ENCODE measurements at places on chromosomes 3 and 15.
A peak's percentile ranks its signal among the peaks of the same experiment; 100 is the strongest.

DNA sequence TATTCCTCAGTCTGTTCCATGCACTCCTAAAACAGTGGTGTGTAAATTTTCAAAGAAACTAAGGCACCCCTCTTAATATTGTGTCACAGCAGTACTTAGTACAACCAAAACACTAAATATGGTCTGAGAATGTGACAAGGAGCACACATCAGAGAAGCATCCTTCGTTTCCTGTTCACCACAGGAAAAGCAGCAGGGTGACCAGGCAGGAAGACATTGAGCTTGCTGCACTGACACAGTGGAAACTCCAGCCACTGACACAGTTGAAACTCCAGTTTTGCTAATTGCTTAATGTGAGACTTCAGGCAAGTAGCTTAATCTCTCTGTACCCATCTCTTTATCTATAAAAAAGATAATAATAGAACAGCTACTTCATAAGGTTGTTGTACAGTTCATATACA, 353.0 kb upstream of the RORA start:
- no peak for DNase-seq

DNA sequence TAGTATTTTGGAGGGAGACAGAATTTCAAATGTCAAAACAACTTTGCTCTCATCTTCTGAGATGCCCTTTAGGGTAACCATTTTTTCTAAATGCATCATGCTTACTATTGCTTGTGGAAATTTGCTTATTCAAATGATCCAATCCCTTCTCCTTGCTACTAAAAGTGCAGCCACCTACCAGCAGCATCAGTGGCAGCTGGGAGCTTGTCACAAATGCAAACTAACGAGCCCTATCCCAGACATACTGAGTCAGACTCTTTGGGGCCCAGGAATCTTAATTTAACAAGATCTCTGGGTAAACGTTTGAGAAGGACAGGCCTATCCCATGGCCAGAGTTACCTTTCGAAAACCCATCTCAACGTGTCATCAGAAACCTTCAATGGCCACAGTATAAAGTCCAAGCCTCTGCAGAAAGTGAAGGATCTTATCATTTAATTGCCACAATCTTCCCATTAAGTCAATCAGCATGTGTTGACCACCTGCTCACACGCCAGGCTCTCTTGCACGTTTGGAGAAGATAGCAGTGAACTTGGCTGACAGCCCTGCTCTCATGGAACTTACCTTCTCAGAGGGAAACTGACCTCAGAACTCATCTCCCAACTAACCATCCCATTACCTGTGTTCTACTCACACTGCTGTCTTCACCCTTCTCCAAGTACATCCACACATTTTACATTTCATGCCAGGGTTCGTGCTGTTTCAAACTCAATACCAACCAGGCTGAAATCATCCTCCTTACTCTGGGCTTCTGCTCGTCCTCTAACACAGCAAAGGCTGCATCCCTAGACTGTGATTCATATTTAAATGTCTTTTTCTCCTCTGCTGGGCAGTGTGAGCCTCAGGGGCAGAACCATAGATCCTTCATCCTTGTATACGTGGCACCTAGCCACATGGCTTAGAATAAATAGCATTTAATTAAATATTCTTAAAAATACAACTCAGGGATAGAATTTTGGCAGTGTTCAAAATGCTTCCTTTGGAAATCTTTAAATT, 24.8 kb upstream of the VGLL4 start:
- DNase-seq, result no peak

- DNase-seq, result no peak
Measured at GRCh38 chr3:126450219-126450618, 25.5 kb downstream of the ZXDC start.

- DNase-seq, result no peak
Measured at GRCh38 chr3:71754610-71755253, 1.1 kb downstream of the GPR27 start.

- DNase-seq, result no peak
Measured at GRCh38 chr3:46001178-46001577, 5.6 kb upstream of the FYCO1 start.

GRCh38 chr3:105999856-106000255, 131.0 kb upstream of the CBLB start:
- no peak for DNase-seq

GRCh38 chr3:194198938-194199337, 63.0 kb downstream of the HES1 start:
- no peak for DNase-seq

DNA sequence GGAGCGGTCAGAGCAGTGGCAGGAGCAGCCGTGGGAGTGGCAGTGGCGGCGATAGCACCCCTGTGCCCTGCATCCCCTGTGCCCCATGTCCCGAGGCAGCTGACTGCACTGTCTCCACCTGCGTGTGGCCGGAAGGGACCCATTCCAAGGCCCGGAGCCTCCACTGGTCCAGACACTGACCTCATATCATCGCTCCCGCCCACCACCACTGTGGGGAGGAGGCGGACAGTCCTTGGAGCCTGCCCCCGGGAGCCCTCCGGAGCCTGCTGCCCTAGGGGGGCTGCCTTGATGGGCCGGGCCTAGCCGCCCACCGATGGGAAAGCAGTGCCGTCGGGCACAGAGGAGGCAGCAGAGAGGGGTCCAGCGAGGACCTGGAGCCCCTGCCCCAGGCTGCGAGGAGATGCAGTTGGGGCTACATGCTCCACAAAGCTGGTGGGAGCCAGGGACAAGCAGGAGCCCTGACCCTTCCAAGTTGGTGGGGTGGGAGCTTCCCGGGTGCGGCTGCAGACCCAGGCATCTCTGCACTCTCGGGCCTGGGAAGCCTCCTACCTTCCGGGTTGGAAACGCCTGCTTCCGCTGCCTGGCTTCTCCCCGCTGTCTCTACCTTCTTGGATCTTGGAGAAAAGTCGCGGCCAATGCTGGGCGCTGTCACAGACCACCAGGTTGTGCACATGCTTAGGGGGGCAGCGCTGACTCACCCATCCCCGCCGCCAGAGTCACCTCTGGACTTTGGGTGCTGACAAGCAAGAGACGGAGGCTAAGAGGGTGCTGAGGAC, 283.2 kb upstream of the ROBO1 start:
- DNase-seq, result no peak

DNA sequence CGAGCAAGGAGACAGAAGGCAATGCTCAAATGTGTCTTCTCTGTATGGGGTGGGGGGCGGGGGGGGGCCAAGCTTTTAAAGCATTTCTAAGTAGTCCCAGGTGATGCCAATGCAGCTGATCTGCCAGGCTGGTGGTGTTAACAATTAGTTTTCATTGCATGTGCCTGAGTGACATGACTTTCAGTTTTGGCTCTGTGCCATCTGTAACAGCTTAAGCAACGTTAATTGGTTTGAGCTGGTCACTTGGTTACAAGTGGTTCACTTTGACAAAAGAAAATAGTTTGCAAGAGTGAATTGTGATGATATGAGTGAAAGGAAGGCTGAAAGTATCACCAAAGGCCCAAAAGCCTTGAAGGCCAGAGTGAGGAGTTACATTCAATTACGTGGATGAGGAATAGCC, 26.4 kb upstream of the LRIG1 start:
- DNase-seq, result no peak

- DNase-seq, result no peak
Measured at GRCh38 chr3:127373441-127374085, 85.7 kb upstream of the PRR20G start.

DNA sequence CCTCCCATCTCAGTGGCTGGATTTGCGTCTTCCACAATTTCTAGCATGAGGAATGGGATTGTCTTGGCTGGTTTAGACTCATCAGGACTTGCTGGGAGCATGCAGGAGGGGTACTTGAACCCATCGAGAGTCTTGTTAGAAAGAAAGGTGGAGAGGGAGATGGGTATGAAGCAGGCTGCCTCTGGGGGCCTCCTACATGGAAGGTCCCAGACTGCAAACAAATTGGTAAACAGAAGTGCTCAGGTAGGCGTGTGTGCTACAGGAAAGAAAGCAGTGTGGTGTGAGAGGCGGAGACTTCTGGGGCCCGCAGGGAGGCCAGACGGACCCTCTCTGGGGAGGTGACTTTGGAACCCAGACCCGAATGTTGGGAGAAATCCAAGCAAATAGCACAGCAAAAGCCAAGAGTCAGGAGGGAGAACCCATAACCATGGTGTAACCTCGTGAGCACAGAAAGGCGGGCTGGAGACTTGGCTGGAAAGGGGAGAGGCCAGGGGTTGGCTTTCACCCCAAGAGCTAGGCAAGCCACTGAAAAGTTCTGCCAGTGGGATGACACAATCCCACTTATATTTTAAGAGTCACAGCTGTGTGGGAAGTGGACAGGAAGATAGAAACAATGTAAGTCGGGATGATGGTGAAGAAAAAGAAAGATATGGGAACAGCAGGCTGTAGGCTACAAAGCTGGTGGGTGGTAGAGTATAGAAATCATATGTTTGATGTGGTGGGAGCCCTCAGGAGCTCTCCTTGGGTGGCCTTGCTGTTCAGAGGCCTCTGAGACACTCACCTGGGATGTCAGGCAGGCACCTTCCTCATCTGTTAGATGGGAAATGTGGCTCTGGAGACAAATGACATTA, 130.1 kb upstream of the PRR20G start:
- no peak for DNase-seq

- no peak for DNase-seq
Measured at GRCh38 chr15:72379856-72380430, 4.1 kb upstream of the HEXA start.

- no peak for DNase-seq
Measured at GRCh38 chr3:157111518-157111917, 48.4 kb downstream of the CCNL1 start.

GRCh38 chr3:32885283-32885901, 66.1 kb upstream of the CCR4 start:
- DNase-seq, result no peak

DNA sequence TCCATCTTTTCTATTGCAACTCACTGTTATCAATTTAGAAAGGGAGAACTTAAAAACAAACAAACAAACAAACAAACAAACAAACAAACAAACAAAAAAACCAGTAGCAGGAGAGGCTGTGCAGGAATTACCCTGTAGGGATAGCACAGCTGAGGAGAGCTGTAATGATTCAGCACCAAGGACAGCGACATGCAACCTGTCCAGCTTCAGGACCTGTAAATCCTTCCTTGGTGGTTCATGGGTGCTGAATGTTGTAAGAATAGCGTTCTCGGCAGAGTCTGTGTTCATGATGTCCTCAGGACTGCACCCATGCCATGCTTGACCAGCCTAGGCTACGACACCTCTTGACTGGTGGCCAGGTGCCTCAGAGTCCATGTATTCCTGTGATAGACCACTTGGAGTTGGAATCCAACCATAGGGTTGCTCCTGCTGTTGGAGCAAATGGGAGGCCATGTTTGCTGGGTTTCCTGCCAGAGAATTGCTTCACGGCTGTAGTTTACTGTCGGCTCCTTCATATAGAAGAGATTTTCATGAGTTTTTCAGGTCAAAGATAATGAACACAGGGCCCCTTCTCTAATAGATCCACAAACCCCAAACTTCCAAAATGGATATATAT, 65.9 kb downstream of the CACNA2D3 start:
- DNase-seq, result no peak

DNA sequence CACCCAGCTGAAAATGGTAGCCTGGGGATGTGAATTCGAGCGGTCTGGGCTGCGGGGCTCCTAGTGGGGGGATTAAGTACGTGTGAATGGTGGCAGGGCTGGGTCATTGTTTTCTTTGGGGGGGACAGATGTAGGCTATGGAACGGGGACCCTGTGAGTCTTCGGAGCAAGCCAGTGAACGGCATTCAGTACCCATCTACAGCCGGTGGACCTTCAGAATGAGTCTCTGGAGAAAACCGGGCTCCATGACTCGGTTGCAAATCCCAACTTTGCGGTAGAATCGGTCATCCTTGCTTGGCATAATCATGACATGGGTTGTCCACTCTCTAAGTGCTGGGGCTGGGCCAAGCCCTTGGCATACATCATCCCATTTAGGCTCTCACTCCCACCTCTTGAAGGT, 7.2 kb upstream of the EOMES start:
- no peak for DNase-seq

DNA sequence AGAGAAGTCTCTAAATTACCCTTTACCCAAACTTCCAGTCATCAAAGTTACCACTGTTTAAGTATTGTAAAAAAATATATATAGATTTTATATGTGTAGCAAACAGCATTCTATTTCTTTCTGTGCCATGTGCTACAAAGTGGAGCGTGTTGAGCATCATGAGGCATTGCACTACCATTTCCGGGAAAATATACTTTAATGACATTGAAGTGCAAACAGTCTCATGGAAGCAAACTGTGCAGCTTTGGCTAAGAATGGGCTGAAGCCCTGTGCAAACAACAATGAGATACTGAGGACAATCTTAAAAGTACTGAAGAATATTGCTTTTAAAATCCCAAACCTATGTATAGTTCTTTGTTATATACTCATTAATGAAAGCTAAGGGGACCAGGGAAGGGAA, 6.5 kb upstream of the RPL22L1 start:
- DNase-seq, result no peak

DNA sequence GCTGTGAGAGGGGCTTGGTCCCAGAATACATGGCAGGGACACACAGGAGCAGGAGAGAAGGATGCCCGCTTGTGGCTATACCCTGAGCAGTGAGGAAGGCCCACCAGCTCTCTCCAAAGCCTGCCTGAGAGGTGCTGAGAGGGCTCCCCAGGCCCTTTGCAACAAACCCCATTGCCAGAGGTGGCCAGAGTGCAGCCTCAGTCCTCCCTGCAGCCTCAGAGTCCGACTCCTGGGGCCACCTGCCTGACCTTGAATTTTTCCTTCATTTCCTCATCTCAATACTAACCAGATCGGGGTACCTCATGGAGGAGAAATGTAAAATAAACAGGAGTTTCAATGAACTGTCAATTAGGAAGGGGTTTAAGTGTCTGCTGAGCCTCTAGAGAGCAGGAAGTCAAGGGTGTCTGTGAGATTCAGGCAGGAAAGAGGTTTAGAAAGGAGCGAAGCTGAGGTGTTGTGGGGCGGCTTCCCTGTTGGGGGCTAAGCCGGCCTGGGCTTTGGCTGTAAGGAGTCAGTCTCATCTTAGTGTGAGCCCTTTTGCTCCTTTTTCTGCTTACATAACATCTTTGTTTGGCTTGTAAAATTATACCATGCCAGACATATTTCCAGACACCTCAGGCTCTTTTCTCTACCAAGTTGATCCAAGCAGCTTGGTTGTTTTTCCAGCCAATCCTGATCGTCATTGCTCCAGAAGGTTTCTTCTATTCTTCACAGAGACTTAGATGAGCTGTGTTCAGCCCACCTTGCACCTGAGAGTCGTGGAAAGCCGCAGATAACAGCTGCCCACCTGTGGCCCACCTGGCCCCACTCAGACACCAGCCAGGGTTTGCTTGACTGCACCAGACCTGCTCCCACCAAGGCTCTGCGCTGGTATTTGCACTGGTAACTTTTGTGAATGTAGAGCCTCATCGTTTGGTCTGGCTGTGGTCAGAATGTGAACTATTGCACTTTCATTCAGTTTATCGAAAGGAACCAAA, 36.7 kb downstream of the CMTM7 start:
- peak; percentile 58 for DNase-seq

Data from CD4-positive, alpha-beta T cell treated with Interleukin-6 at 100 ng/mL for 8 hours (primary cell).